ENCODE measurements at places on chromosomes 3 and 15. TPM values are rescaled to one million over a fixed set of nuclear protein-coding genes. Genes with fewer than 3 reads are reported as not detected.

IL16 gene
- total RNA-seq: 3.2 TPM

FSIP1 gene
- total RNA-seq: 1.5 TPM

EFCC1 gene
- total RNA-seq: under 0.01 TPM

C3orf85 gene
- total RNA-seq: not detected

FGF7 gene
- total RNA-seq: 393 TPM

LTK gene
- total RNA-seq: 0.17 TPM

OR4F15 gene
- total RNA-seq: not detected

IQCF5 gene
- total RNA-seq: not detected

SLC35G2 gene
- 5.5 TPM for total RNA-seq

SAMD7 gene
- total RNA-seq: not detected

SPESP1 gene
- 14.3 TPM for total RNA-seq

POTEB3 gene
- not detected for total RNA-seq

ARNT2 gene
- 1.3 TPM for total RNA-seq

ITGA11 gene
- total RNA-seq: 22.3 TPM

NPAP1 gene
- total RNA-seq: under 0.01 TPM

WNT7A gene
- not detected for total RNA-seq

PLA2G4E gene
- total RNA-seq: not detected

RHOA gene
- 469 TPM for total RNA-seq

NUDT16 gene
- total RNA-seq: 14.9 TPM

VEPH1 gene
- total RNA-seq: 24.0 TPM
